ENCODE measurements at places on chromosomes 3 and 15. TPM values are rescaled to one million over a fixed set of nuclear protein-coding genes. Genes with fewer than 3 reads are reported as not detected.

GRCh38 chr3:60178931-60179653 is 1072.2 kb downstream of the FHIT start:
- no peak overlapping the region for H3K4me3 ChIP-seq
- no peaks in the 10 kb centered on the region for H3K36me3 ChIP-seq
- peak; percentile 16 for DNase-seq
- H3K27me3 ChIP-seq, result no peaks in the 10 kb centered on the region

DNA sequence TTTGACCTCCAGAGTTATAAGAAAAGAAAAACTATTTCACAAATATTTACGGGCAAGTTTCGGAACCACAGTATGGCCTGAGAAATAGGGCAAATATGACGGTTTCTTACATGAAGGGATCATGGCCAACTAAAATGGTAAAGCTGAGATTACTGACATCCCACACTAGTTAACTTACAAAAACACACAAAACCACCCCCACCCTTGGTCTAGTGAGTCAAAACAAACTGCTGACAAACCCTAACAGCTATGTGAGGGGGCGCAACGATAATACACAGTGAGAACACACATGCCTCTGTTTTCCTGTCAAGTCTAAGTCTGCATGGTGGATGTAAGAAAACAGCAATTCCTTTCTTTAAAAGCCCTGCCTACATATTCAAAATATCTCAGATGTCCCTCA is 32.3 kb downstream of the CBLB start:
- peaks cover 2% of the 10 kb centered on the region for H3K36me3 ChIP-seq
- no peaks in the 10 kb centered on the region for H3K27me3 ChIP-seq
- H3K4me1 ChIP-seq, result no peaks in the 10 kb centered on the region
- no peak overlapping the region for H3K27ac ChIP-seq

The NAA50 gene
- polyA plus RNA-seq, result 79.5 TPM

DNA sequence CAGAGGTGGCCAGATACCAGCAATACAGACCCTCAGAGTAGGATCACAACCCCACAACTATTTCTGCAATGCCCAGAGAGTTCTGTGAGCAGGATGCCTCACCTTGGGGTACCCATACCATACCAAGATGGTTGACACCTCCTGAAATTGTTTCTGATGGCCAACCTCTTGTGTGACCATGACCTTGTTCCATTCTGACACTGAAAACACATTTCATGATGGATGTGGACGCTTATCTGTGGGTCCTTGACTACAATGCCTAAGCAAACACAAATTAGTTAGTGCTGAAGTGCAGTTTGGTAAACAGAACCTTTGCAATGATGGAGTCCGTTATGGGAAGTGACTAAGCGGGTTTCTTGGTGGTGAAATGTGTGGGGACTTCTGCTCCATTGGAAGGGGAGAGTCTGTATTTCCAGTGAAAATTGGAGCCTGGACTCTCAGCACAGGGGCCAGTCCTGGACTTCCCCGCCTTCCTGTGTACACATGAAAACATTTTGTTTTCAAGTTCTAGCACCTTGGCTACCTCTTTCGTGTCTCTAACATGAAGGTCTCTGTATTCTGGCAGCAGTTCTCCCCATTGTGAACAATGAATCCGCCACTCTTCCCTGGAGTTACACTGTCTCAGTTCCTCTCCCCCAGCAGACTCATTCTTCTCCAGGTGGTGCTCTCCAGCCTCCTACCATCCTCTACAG is 106.2 kb downstream of the XXYLT1 start:
- H3K27me3 ChIP-seq, result no peaks in the 10 kb centered on the region
- H3K4me1 ChIP-seq, result peaks cover 34% of the 10 kb centered on the region
- DNase-seq, result no peak
- no peak overlapping the region for H3K4me3 ChIP-seq

DNA sequence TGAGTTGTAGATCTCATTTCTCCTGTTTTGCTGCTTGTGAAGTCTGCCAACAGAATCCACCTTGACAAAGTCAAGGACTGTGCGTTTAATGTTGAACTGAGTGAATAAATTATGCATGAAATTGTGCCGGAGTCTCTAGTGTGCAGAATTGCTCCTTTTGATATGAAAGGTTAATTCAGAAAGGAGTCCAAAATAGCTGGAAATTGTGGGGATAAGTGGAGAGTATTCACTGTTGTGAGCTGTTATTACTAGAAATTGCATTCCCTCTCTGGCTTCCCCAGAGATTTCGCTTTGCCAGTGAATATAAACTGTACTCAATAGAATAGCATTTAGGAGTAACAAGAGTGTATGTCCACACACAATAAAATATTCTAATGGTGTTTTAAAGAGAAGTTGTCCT is 43.1 kb downstream of the SAMMSON start:
- H3K27me3 ChIP-seq, result no peaks in the 10 kb centered on the region
- H3K27ac ChIP-seq, result no peak overlapping the region
- no peak for DNase-seq
- H3K4me3 ChIP-seq, result no peak overlapping the region
- H3K36me3 ChIP-seq, result no peaks in the 10 kb centered on the region
- H3K4me1 ChIP-seq, result no peaks in the 10 kb centered on the region

GRCh38 chr15:80415358-80415670 is 11.1 kb downstream of the ARNT2 start:
- no peak overlapping the region for H3K27ac ChIP-seq
- DNase-seq, result no peak
- no peak overlapping the region for H3K4me3 ChIP-seq

The ZPLD1 gene
- polyA plus RNA-seq, result not detected

The TMEM202 gene
- not detected for polyA plus RNA-seq

DNA sequence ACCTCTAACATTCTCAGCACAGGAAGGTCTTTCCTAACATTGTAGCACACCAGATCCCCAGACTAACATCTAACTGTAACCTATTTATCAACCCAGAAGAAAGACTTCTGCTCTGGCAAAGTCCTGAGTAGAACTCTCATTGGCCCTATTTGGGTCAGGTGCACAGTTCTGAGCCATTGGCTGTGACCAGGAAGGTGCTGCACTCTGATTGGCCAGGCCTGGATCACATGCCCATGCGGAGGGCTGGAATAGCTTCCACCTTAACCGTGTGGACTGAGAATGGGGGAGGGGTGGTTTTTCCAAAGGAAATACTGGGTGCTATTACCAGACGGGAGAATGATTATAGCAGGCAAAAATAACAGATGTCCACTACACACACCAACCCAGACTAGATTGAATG is 11.5 kb downstream of the FEZF2 start:
- no peaks in the 10 kb centered on the region for H3K36me3 ChIP-seq
- H3K27me3 ChIP-seq, result peaks cover 7% of the 10 kb centered on the region
- no peak overlapping the region for H3K27ac ChIP-seq

The MINAR1 gene
- 0.35 TPM for polyA plus RNA-seq

The COL6A6 gene
- polyA plus RNA-seq, result not detected

DNA sequence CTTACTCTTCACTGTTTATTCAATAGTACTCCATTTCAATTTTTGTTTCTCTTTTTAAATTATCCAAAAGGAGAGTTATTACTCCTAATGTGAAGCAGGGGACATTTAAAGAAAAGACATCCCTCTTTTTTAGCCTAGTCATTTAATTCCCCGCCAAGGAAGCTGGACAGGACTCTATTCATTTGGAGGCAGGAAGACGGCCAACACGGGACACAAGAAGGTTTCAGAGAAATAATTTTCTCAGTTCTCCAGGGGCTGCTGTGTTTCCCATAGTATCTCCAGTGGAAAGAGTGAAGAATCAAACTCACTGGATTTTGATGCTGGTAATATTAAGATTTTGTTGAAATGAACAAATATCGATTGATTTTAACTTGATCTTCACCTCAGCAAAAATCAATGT is 833.7 kb downstream of the ROBO2 start:
- H3K4me3 ChIP-seq, result no peak overlapping the region
- H3K27ac ChIP-seq, result no peak overlapping the region
- no peaks in the 10 kb centered on the region for H3K36me3 ChIP-seq
- no peaks in the 10 kb centered on the region for H3K4me1 ChIP-seq
- DNase-seq, result no peak

DNA sequence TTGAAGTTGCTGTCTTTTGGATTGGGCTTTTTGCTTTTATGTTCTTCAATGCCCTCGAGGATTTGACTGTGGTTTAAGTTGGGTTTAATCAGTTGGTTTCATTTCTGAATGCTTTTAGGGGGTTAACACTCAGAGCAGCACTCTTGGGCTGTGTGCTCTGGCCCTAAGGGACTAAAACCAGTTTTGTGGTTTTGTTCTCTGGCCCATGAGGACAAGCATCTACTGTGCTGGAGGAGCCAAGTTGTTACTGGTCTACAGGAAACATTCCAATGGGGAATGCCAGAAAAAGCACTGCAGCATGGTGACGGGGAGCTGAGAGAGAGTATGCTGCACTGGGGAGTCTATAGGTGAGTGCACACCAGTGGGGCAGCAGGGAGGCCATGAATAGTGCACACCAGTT is 596.9 kb downstream of the ZBBX start:
- H3K27me3 ChIP-seq, result no peaks in the 10 kb centered on the region
- no peaks in the 10 kb centered on the region for H3K4me1 ChIP-seq
- H3K4me3 ChIP-seq, result no peak overlapping the region
- no peak for DNase-seq

DNA sequence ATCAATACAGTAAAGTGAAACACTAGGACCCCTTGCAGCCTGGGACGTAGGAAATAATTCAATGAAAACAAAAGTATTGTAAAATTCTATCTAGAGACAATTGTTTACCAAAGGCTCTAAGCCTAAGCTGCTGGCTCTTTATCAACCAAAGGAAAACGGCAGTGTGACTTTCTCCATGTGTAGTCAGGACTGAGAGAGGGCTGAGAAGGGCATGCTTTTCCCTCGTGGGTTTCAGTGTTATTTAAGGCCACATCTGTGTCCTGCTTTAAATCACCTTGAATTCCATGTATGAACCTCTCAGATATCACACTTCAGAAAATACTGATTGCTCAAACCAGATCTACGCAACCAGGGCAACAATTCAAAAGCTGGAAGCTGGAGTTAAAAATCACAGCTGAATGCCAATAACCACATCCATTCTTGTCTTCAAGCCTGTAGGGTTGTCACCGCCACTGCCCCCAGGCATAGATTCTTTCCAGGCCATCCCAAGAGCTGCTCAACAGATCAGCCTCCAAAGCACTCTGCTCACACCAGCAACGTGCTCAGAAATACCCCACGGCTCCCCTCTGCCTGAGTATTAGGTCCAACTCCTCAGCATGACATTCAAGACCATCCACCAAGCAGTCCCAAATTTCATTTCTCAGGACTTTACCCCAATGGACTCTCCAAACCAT is 124.0 kb downstream of the SRGAP3 start:
- DNase-seq, result no peak
- H3K4me1 ChIP-seq, result no peaks in the 10 kb centered on the region
- H3K4me3 ChIP-seq, result no peak overlapping the region
- no peak overlapping the region for H3K27ac ChIP-seq
- no peaks in the 10 kb centered on the region for H3K36me3 ChIP-seq
- no peaks in the 10 kb centered on the region for H3K27me3 ChIP-seq

GRCh38 chr3:11154036-11154952 is at the start of gene HRH1:
Gene HRH1, plus strand, starts transcription at chr3:11154493. Its CDS starts 104,545 bp downstream, at chr3:11259038.
- peak within 1 kb of the TSS; percentile 71 for H3K4me3 ChIP-seq
- no peak within 1 kb of the TSS for H3K27ac ChIP-seq
- no peaks in the 10 kb centered on the region for H3K36me3 ChIP-seq
- H3K4me1 ChIP-seq, result peaks cover 7% of the 10 kb centered on the region
- H3K27me3 ChIP-seq, result no peaks in the 10 kb centered on the region

The MAP6D1 gene
- polyA plus RNA-seq, result 2.6 TPM

The CKMT1B gene
- 1.8 TPM for polyA plus RNA-seq

The DISP2 gene
- polyA plus RNA-seq, result 0.08 TPM

The CEP152 gene
- 0.71 TPM for polyA plus RNA-seq

The C3orf22 gene
- not detected for polyA plus RNA-seq

GRCh38 chr3:187878772-187879518 is 133.7 kb upstream of the BCL6 start:
- H3K36me3 ChIP-seq, result no peaks in the 10 kb centered on the region
- H3K4me1 ChIP-seq, result no peaks in the 10 kb centered on the region
- no peaks in the 10 kb centered on the region for H3K27me3 ChIP-seq

DNA sequence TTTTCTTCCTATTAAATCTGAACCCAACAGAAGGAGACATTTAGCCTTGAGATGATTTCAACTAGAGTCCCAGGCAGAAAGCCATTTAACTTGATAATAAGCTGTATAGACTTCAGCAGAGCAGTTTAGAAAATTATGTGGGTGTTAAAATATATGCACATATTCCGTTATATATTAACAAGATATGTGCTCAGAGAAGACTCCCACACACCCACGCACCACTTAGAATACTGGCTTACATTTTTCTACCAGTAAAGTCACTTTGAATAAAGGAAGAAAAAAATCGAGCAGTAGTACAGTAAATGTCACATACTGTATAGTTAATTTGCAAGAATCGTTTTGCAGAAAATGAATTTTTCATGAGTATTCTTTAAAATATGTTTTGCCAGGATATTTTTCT is 599.3 kb downstream of the FGF12 start:
- H3K27me3 ChIP-seq, result no peaks in the 10 kb centered on the region
- no peaks in the 10 kb centered on the region for H3K4me1 ChIP-seq
- H3K36me3 ChIP-seq, result no peaks in the 10 kb centered on the region
- no peak for DNase-seq
- H3K4me3 ChIP-seq, result no peak overlapping the region

The SKOR1 gene
- 0.18 TPM for polyA plus RNA-seq

- H3K4me3 ChIP-seq, result no peak overlapping the region
- peak overlapping the region; percentile 79 for H3K27ac ChIP-seq
- no peaks in the 10 kb centered on the region for H3K27me3 ChIP-seq
- peaks cover 29% of the 10 kb centered on the region for H3K4me1 ChIP-seq
- peak; percentile 3 for DNase-seq
These were observed 97.7 kb upstream of the PHLDB2 start for GRCh38 chr3:111761309-111761795.

The SLC51A gene
- polyA plus RNA-seq, result not detected

- no peaks in the 10 kb centered on the region for H3K27me3 ChIP-seq
- H3K4me1 ChIP-seq, result peaks cover 27% of the 10 kb centered on the region
- DNase-seq, result peak; percentile 72
- H3K36me3 ChIP-seq, result peaks cover 3% of the 10 kb centered on the region
- H3K4me3 ChIP-seq, result peak overlapping the region; percentile 84
- H3K27ac ChIP-seq, result peak overlapping the region; percentile 60
These were observed 28.4 kb upstream of the ST3GAL6 start for GRCh38 chr3:98734735-98735134.

- no peaks in the 10 kb centered on the region for H3K36me3 ChIP-seq
- no peaks in the 10 kb centered on the region for H3K4me1 ChIP-seq
- no peak overlapping the region for H3K4me3 ChIP-seq
- H3K27ac ChIP-seq, result no peak overlapping the region
- no peaks in the 10 kb centered on the region for H3K27me3 ChIP-seq
These were observed 245.0 kb downstream of the ZMAT3 start for GRCh38 chr3:178826435-178827123.

DNA sequence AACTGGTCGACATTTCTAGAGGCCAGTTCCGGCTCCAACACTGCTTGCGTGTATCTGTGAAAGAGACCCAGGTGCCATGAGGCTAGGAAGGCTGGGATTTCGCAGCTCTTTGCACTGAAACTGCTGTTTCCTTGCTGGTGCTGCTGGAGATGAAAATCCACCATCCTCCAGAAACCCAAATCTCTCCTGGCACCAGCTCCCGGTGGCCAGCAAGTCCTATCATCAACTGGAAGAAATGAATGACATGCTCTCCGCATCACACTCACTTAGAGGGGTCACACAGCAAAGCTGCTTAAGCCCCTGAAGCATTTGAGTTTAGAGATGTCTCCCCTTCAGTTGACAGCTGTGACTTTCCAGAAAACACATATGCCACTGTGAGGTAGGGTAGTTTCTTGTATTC is 471.8 kb upstream of the PROK2 start:
- DNase-seq, result peak; percentile 25
- no peaks in the 10 kb centered on the region for H3K36me3 ChIP-seq
- H3K27ac ChIP-seq, result peak overlapping the region; percentile 11
- H3K27me3 ChIP-seq, result peaks cover 11% of the 10 kb centered on the region

- no peaks in the 10 kb centered on the region for H3K4me1 ChIP-seq
- H3K27ac ChIP-seq, result no peak overlapping the region
- no peaks in the 10 kb centered on the region for H3K27me3 ChIP-seq
- no peak for DNase-seq
- H3K36me3 ChIP-seq, result no peaks in the 10 kb centered on the region
These were observed 242.6 kb upstream of the TPRG1 start for GRCh38 chr3:188929137-188929536.

Measured in SK-N-SH (cell line).